ENCODE measurements at places on chromosomes 3 and 15.
A peak's percentile ranks its signal among the peaks of the same experiment; 100 is the strongest.

- DNase-seq: no peak
Observed at GRCh38 chr3:69426291-69426966, 40.5 kb upstream of the FRMD4B start.

GRCh38 chr3:100537646-100538338 is 45.4 kb downstream of the TMEM45A start:
- no peak for DNase-seq

GRCh38 chr15:27787931-27788330 is 311.2 kb downstream of the OCA2 start:
- DNase-seq: no peak

- no peak for DNase-seq
Observed at GRCh38 chr3:45139372-45140140, 6.6 kb downstream of the CDCP1 start.

DNA sequence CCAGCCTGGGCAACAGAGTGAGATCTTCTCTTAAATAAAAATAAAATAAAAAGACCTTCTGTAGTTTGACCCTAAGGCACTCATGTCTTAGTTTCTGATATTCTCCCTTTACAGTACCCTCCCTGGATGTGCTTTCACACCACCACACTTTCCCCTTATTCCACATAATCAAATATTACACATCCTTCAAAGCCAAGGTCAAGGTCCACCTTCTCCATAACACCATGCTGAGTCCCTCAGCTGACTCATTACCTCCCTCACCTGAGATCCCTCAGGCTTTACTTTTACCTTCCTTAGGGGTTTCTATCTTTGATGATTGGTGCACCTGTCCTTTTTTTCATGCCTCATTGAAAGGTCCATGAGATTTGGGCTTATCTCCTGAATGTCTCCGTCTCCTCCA is 25.5 kb upstream of the MNS1 start:
- no peak for DNase-seq

DNA sequence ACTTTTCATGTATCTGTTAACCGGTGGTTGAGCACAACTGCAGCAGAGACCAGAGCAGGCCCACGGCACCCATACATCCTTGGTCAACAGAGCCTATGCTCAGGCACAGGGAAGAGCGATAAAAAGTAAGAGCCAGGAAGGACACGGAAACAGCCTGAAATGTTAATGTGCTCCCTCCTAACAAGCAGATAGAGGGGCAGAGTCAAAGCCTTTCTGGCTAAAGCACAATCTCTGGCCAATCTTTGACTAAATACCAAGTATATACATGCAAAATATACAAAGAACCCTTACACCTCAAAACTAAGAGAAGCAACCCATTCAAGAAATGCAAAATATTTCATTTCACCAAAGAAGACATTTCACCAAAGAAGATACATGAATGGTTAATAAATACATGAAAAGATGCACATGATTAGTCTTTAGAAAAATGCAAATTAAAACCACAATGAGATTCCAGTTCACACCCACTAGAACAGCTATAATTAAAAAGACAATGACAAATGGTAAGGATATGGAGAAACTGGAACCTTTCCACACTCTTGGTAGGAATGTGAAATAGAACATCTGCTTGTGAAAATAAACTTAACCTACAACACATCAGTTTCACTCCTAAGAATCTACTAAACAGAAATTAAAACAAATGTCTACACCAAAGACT is 88.0 kb downstream of the OSBPL10 start:
- no peak for DNase-seq

DNA sequence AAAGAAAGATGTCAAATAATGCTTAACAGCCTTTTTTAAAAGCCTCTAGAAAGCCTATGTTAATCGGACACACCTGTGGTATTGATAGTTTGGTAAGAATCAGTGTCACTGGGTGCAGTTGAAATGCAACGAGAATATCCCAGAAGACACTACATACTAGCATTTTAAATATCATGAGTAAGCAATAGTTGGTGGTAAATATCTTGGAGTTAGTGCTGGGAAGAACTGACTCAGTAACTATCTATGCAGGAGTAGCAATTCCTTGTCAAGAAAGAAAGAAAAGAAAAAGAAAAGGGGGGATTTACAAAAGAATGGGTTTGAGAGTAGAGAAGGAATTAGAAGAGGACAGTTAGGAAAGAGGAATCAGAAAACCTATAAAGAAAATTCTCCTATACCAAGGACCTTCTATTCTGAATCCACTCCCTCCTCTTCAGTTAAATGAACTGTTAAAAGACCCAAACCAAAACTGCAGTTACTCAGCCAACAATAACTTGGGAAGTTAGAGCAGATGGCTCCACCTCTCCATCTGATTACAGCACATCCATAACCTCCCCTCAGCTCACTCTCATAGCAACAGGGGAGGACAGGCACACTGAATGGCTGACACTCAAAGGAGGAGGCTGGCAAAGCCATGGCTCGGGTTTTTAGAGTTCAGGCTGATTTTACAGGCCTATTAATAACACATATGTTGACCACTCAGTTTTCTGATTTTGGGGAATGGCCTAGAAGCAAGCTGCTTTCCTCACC is 207.6 kb upstream of the MDFIC2 start:
- no peak for DNase-seq

DNA sequence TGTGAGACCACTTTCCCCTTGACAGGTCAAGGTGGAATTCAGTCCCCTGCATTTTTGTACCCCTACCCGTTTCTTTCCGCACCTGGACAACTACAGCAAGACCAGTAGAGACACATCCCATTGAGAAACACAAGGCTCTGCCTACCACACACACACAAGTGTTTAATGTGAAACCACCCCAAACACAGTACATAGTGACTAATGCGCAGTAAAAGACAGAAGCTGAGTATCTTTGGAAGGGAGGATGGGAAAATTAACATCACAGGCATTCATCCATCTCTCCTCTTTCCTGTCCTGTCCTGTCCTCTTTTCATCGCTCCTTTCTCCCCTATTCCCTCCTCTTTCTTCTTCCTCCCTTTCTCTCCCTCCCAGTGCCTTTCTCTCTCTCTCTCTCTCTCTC is 64.8 kb downstream of the SCN11A start:
- no peak for DNase-seq

DNA sequence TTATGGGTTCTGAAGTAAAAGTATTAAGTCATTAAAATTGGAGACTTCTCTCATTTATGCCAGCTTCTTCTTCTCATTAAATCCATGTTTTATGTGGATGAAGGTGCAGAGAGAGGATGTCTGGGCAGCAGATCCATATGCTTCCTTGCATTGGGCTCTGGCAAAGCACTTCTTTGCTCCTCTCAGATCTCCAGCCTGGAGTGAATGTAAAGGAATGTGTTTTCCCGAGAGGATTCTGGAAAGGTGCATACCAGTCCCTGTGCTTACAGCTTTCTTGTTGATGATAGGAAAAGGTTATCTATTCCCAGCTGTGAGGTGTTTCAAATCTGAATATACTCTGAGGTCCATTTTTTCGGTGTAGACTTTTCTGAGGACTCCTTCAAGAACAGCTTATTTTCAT is 79.9 kb upstream of the PEX5L start:
- DNase-seq: no peak

DNA sequence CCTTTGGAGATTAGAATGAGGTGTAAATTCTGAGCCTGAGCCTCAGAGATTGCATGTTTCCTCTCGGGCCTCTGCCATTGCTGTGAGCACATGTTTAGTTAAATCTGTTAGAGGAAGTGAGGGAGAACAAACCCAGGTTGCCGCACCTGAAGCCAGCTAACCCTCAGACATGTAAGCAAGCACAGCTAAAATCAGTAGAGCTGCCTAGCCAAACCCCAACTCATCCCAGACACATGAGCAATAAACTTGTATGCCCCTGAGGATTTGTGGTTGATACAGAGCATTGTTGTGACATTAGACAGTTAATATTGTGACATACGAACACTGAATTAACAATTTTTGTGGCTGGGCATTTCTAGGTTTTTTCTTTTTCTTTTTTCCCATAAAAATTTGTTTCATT is 41.9 kb downstream of the NMD3 start:
- no peak for DNase-seq

GRCh38 chr3:53166781-53167291 is 5.8 kb downstream of the PRKCD start:
- DNase-seq: no peak

DNA sequence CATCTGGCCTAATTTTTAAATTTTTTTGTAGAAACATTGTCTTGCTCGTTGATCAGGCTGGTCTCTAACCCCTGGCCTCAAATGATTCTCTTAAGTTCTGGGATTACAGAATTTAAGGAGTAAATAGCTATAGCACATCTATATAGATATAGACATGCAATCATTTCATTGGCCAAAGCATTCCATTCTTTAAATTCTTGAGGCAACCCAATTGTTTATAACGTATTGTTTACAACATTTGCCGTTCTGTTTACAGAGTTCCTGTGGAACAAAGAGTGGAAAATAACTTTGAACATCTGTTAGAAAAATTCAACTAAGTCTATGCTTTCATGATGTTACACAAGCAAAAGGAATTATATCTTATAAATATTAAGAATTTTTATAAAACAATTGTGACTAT is 205.2 kb upstream of the ROBO2 start:
- no peak for DNase-seq

GRCh38 chr3:53046171-53047170 is 598 bp upstream of the SFMBT1 start:
- peak; percentile 54 for DNase-seq

DNA sequence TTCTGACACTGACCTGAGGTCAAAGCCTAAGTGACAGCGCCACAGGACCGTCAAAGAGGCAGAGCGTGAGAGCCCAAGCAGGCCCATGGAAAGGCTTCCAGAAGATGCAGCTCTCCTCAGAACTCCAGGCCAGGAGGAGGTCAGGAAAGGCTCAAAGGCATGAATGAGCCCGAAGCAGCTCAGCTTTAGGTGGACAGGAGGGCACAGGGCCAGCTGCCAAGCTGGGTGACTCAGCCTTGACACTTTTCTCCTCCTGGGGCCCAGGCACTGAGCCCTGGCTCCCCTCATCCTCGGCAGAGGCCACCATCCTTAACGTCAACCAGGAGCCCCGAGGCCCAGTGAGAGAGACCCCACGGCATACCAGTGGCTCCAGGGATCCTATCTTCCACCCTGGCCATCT is 62.9 kb downstream of the ADCY5 start:
- no peak for DNase-seq

DNA sequence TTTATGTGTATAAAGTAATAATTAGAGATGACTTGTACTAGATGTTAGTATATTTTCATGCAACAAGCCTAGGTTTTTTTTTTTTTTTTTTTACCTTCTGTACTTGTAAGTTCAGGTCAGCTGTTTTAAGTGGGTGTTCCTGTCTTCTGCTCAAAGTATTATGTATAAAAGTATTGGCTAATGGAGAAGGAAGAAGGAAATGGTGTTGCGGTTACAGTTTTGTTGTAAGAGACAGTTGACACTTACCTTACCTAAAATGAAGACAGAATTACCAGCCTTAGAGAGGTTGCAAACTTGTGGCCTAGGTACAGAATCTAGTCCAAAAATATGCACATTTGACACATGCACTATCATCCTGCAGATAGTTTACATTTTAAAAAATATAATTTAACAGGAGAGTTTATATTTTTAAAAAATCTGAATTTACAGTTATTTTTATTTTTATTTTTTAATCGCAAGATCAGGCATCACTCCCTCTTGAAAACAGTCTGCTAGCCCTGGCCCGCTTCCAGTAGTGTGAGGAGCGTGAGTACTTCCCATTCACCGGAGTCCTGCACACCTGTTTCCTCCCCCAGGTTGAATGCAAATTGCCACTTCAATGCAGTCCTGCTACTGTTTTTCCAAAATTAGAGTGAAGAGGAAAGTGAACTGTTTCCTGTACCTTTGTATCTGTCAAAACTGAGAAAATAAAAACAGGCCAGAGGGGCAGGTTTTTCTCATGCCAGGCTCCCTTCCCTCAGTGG is 224.3 kb upstream of the SOX2 start:
- no peak for DNase-seq

- no peak for DNase-seq
Observed at GRCh38 chr3:74518610-74519009, 95.8 kb downstream of the CNTN3 start.

- DNase-seq: no peak
Observed at GRCh38 chr3:134628884-134629283, 21.9 kb downstream of the KY start.

- no peak for DNase-seq
Observed at GRCh38 chr15:33923446-33923845, 44.9 kb upstream of the CHRM5 start.

- DNase-seq: no peak
Observed at GRCh38 chr3:12521010-12521409, 24.3 kb downstream of the MKRN2OS start.

DNA sequence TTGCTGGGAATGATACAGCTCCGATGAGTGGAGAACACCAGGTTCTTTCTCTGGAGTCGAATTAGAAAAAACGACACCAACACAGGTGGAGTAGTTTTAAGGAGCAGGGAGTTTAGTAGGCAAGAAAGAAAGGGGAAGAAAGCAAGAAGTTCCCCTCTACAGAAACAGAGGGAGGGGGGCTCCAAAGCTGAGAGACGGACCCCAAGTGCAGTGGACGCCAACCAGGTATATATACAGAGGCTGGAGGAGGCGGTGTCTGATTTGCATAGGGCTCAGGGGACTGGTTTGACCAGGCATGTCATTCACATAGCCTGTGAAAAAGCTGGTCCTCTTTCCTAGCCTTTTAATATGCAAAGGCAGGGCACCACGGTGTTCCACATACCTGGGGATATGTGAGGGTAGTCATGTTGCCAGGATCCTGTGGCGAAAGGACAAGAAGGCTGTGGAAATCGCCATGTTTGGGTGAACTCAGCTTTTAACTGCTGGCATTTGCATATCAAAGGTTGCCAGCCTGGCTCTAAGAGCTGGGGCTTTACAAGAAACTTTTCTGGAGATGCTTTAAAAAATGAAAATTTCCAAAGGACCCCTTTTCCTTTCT is 887.4 kb upstream of the EPHA6 start:
- DNase-seq: no peak

- DNase-seq: no peak
Observed at GRCh38 chr15:70013656-70014313, 83.9 kb downstream of the TLE3 start.

GRCh38 chr15:101018016-101018415 is 98.9 kb downstream of the LRRK1 start:
- no peak for DNase-seq

DNA sequence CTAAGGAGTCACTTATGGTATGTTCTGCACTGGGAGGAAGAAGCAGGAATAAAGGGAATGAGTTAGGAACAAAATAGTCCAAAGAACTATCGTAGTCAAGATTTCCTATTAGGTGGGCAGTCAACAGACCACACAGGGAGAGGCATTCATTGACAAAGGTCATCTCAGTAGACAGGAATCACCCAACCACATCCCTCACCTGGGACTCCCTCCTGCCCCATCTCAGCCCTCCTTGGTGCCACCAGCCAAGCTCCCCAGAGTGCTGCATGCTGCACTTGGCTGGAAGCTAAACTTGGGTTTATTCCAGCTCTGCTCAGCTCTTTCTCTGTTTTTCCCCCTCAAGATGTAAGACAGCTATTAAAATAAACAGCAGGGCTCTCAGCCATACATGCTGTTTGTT is 72.3 kb upstream of the CTNNB1 start:
- DNase-seq: no peak

DNA sequence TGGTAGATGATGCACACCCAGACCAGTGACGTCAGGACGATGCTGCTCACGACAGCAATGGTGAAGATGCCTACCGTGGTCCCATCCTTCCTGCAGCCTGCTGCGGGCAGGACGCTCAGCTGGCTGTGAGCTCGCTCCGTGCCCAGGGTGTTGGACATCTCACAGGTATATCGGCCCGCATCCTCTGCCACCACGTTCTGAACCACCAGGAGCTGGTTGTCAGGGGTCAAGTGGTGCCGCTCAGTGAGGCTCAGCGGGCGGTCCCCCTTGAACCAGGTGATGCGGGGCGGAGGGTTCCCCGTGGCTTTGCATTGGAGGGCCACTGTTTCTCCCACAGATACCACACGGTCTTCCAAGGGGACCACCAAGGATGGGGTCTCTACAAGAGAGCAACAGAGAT is 117.8 kb downstream of the LRIG1 start:
- DNase-seq: no peak
